ENCODE measurements at places on chromosomes 16 and 17.

DNA sequence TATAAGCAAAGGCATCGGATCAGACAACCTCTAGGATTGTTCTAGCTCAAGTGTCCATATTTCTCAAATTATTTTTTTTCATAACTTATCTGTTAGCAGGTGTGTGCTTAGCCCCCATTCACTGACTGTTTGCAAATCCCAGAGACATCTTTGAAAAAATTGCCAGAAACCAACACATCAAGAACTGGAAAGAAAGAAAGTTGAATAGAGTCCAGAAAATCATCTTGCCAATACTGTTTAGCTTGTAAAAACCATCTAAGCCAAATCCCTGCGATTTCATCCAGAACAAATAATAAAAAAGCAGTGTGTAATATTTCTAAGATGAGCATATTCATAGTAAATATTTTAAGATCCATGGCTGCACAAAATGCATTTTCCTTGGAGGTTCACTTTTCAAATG, 64.5 kb downstream of the WSCD1 start:
- no peak for DNase-seq

- no peak for DNase-seq
Observed at GRCh38 chr16:3607161-3607560, 4.2 kb downstream of the SLX4 start.

GRCh38 chr17:73318427-73318813, 6.6 kb upstream of the CDC42EP4 start:
- DNase-seq: no peak

- no peak for DNase-seq
Observed at GRCh38 chr17:17844500-17844899, 7.7 kb upstream of the SREBF1 start.

DNA sequence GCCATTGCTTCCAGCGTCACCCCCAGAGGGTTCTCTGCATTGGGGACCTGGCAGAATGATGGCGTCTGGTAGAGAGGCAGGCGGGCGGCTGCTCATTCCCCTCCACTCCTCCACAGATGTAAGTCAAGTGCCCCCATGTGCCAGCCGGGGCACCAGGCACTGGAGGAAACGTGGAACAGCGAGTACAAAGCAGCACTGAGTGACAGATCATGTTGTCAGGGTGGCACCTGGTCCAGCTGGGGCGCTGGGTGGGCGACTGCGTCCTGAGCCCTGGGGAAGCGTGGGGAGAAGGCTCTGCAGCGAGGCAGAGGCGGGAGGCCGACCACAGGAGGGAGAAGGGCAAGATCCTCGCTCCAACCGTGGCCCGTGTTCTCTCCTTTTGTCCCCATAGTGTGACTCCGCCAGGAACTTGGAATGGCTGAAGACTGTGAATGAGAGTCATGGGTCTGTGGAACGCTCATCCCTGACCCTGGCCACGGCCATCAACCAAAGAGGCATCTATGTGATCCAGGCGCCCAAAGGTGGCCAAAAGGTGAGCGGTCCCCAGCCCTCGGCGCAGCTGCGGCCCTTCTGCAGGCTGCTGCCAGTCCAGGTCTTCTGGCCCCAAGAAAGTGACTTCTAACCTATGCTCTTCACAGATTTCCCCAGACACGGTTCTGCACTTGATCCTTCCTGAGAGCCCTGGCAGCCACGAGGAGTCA, 76.7 kb downstream of the RNF213 start:
- DNase-seq: no peak

GRCh38 chr16:5971924-5972323, 874.3 kb upstream of the EEF2KMT start:
- DNase-seq: no peak

DNA sequence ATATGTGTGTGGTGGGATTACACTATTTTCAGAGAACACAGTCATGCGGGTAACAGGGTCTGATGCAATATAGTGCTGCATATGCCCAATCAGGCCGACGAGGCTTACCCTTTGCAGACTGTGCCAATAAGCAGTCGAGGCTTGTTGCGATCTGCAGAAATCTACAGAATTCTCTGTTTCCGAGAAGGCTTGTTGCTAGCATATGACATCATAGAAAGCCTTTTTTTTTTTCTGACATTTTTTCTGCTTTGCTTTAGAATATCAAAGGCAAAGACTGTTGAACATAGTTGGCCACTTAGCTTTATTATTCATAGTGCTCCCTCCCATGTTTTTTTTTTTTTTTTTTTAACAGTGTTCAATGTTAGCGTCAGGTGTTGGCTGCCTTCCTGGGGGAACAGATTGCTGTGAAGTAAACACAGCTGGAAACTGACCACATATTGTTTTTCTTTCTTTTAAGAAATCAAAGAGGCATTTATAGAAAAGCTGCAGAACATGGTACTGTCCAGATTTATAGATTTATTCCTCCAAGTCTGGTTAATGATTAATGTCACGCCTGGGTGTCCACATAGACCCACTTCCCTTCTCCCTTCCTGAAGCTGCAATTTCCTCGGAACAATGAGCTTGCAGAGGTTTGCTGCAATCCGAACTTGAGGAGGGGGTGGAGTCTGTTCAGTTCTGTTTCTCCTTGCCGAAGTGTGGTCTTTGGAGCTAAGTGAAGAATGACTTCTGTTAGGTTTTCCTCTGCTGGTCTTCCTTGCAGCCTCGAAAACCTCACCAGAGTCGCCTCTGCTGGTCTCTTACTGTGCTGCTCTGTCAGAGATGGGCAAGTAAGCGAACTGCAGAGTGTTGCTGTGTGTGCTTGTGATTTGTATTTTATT, 87.3 kb downstream of the MAP2K6 start:
- no peak for DNase-seq

DNA sequence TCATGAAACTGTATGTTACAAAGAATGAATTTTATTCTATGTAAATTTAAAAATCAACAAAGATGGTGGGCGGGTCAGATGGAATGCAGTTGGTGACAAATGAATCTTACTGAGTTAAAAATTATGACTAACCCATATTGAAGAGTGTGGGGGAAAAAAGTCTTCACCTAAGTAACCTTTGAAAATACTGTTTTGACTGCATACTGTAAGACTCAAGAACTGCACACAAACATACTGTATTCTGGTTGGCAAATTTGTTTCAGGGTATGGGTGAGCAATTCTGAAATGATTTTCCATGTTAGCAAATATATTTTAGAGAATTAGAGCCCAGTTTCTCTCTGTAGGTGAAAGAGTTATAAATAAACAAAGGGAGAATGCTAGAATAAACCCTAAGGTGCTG, 153.7 kb upstream of the KCNJ18 start:
- DNase-seq: no peak

DNA sequence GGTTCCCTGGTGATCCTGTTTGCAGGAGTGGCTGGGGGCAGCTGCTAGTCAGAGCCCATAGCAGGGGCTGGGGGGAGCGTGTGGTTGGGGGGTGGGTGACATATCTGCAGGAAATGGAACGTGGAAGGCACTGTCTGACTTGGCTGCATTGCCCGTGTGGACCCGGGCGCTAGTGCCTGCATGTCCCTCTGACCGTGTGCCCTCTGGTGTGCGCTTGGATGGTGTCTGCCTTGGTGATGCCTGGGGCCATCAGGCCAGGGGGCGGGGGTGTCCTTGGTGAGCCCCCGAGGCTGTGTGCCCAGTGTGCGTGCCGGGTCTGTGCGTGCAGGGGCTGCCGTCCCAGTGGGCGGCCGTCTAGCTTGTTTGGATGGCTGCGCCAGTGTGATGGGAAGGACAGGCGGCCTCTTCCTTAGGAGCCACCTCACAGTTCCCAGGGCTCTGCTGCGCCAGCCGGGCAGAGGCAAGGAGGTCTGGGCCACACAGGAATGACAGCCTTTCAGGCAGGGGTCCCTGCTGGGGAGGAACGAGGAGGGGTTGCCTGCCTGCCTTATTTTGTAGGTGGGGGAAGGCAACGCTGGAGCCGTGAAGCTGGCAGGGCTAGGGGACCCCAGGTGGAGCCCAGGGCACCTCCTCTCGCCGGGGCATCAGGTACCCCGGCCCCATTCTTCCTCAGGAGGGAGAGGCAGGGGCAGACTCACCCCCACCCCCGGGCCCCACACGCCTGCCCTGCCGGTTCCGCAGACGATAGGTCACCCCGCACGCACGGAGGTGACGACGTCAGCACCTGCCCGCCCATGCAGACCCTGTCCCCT, 693 bp downstream of the NDRG4 start:
- no peak for DNase-seq

- DNase-seq: no peak
Observed at GRCh38 chr16:23506606-23506994, 3.7 kb downstream of the GGA2 start.

GRCh38 chr17:47789611-47790561, 31.7 kb downstream of the OSBPL7 start:
- DNase-seq: no peak

DNA sequence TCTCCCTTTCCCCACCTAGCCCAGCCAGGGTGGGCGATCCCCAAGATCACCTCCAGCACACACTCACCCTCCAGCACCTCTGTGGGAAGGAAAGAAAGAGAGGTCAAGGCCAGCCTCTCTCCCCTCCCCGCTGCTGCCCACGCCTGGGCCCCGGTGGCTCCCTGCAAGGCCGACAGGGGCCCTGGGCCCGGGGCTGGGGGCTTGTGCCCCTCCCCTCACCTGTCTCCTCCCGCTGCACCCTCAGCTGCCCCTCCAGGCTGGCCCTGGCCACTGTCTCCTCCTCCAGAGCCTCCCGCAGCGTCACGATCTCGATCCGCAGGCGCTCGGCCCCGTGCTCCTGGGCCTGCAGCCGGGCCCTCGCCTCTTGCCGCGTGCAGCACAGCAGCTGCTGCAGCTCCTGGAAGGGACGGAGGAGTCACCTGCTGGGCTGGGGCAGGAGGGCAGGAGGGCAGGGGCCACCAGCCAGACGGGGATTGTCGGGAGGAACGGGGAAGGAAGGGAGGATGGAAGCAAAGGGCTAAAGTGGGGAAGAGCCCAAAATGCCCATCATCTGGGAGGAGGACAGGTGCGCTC, 19.2 kb downstream of the RABEP2 start:
- DNase-seq: no peak

DNA sequence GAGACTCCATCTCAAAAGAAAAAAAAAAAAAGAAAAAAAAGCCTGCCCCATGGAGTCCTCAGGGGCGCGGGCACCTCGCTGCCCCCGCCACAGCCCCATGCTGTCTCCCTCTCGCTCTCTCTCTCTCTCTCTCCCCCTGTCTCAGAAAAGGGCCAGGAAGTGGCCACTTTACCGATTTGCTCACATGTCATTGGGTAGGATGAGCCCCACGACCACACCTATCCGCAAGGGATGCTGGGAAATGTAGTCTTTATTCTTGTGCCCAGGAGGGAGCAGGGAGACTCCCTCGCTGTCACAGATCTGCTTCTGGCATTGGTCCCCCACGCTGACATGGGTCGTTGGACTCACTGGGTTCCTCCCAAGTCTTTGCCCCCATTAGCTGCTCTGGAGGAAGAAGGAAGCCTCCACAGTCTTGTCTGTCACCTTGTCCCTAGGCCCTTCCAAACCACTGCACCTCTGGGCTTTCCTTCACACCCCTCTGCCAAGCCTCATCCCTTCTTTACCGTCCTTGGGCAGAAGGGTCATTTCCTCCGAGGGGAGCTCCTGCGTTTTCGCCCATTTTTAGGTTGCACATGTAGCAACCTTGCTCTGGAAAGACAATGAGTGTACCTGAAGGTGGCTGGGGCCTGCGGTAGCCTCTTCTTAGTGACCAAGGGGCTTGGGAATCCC, 6.9 kb upstream of the GJD3 start:
- no peak for DNase-seq

DNA sequence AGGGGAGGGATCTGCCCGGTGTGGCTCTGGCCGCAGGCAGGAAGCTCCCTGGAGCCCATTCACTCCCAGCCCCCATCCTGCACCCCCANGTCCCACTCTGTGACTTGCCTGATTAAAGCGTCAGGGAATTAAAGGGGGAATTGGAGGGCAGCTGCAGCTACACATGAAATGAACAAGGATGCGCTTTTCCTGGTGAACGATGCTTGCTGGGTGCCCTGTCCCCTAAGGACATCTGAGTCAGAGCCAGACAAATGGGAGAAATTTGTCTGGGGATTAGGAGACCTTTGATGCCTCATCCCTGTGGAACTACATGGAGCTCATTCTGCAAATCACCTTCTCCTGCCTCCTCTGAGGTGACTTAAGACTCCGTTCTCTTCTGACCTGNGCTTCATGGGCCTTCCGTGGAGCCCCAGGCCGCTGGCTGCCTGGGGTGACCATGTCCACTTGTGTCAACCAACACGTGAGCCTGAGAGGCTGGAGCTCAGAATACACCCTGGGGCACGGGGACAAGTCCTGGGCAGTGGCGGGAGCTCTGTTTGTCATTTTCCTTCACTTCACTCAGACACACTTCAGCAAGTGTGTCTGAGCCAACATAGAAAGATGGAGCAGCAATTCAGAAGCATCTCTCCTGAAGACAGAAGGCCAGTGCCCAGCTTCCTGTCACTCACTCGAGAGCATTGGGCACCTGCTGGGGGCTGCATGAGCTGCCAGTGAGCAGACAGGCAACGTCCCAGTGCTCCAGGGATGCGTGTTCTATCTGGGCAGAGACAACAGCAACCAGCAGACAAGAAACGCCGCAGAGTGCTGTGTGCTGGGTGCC, 54.1 kb downstream of the METRNL start:
- DNase-seq: no peak

GRCh38 chr17:80769936-80770625, 221.6 kb upstream of the CHMP6 start:
- DNase-seq: no peak

GRCh38 chr16:165539-166374, at the start of gene HBM:
HBM (plus strand) TSS chr16:165978; CDS start chr16:165998, 20 bp downstream.
- DNase-seq: no peak

- DNase-seq: no peak
Observed at GRCh38 chr17:69142175-69142802, 594 bp upstream of the ABCA6 start.

DNA sequence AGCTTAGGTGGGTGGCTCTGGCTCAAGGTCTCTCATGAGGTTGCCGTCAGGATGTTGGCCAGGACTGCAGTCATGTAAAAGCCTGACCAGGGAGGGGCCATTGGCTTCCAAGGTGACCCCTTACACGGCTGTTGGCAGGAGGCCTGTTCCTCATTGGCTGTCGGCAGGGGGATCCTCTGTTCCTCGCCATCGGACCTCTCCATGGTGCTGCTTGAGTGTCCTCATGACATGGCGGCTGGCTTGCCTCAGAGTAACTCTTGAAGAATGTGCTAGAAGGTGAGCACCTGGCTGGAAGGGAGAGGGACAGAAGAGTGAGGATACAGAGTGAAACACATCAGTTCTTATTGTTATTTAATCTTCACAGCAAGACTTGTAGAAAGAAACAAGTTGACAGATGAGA, 4.7 kb upstream of the RPRML start:
- DNase-seq: no peak

GRCh38 chr16:24988593-24989338, 26.4 kb downstream of the ARHGAP17 start:
- no peak for DNase-seq

DNA sequence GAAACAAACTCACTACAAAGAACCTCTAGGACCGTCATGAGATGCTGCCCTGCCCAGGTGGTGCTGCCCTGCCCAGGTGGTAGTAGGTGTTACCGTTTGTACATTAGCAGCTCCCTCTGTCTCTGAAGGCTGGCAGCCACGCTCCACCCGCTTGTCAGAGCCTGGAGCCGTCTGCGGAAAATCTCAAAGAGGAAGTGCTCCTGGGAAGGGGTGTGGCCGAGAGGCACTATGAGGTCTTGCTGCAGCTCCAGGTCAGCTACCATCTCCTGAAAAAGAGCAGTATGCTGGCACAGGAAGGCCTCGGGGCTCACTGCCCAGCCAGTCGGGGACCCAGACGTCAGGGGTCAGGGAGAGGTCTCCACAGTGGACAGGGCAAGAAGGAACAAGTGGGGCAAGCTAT, 28.3 kb downstream of the ZNF276 start:
- DNase-seq: no peak

GRCh38 chr16:88570691-88571092, 489 bp downstream of the ZC3H18 start:
- no peak for DNase-seq
